Right renal cortex interstitium (tissue), 3 donors: ENCODE measurements at places on chromosomes 6 and 20.

DNA sequence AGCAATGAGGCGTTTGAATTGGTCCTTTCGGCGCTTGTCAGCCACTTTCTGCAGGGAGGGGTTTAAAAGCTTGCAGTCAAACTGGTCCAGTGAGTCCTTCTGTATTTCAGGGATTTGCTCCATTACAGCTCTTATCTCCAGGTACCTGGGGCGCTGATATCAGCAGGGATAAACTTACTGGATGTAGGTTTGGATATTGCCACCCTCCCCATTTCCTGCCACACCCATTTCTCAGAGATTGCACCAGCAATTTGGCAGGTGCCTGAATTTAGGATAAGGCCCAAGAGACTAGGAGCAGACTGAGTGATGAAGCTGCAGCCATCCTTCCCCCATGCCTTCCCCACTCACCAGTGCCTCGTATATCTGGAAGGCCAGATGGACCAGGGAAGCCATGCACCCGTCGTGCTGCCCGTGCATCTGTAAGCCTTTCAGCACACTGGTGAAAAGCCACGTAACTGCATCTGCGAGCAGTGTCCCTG lies 7.6 kb downstream of the POLR1C start:
- DNase-seq = no peak

DNA sequence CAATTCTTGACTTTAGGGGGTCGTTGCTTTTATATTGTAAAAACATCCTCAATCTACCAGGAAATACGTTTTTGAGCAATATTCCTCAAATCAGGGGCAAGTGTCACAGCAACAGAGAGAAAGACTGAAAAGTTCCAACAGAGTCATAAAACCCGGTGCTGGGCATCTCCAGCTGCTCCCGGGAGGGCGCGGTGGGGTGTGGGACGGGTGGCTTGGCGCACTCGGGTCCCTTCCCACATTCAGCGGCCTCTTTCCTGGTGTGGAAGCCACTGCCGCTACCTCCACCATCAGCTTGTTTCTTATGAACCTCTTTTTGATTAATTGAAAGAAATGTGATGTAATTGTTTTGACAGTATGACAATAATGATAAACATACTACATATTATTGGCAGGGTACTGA lies 98.2 kb downstream of the IRF4 start:
- DNase-seq = no peak

DNA sequence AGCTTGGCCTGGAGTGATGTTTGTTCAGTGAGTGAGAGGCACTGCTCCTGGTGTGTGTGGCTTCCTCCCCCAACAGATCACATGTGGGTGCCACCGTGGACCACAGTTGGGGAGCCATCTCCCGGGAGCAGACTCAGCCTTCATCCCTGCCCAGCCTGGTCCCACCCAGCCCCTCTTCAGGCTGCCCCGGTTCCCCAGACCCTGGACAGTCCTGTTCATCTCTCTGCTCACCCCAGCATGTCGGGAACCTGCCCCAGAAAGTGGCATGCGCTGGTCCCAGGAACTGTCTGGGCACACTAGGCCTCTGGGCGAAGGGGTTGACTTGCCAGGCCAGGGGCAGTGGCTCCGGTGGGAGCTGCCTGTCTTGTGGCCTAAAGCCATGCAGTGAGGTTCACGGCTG lies 21.5 kb upstream of the PPP1R3G start:
- DNase-seq = no peak

DNA sequence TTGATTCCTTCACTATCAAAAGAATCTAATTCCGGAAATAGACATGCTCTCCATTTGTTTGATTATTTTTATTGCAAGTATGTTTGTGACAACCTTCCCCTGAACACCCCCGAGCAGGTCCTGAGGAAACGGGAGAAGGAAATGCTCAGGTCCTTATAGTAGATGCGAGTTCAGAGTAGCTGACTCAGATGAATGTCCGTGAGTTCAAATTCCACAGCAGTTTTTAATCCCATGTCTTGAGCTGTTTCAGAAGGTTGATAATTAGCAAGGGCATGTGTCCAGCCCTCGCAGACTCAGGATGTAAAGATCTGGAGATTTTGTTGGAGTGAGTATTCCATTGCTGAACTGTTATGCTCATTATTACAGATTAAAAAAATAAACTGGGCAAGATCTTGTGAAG lies 169.3 kb downstream of the BCAS1 start:
- no peak for DNase-seq

- no peak for DNase-seq
Measured at GRCh38 chr6:168279403-168279935, 40.1 kb downstream of the DACT2 start.

- DNase-seq = no peak
Measured at GRCh38 chr6:159094444-159095252, 49.9 kb upstream of the TAGAP start.
